ENCODE measurements at places on chromosomes 16 and 17.

DNA sequence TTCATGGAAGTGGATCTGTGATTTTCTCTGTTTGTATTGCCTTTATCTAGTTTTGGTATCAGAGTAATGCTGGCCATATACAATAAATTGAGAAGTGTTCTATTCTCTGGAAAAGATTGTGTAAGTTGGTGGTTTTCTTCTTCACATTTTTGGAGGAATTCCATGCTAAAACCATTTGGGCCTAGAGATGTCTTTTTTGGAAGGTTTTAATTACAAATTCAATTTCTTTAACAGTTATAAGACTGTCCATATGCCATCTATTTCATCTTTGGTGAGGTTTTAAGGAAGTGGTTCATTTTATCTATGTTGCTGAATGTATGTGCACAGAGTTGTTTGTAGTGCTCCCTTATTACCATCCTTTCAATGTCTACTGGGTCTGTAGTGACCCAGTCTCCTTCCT is 46.0 kb downstream of the CACNG1 start:
- no peak for DNase-seq

DNA sequence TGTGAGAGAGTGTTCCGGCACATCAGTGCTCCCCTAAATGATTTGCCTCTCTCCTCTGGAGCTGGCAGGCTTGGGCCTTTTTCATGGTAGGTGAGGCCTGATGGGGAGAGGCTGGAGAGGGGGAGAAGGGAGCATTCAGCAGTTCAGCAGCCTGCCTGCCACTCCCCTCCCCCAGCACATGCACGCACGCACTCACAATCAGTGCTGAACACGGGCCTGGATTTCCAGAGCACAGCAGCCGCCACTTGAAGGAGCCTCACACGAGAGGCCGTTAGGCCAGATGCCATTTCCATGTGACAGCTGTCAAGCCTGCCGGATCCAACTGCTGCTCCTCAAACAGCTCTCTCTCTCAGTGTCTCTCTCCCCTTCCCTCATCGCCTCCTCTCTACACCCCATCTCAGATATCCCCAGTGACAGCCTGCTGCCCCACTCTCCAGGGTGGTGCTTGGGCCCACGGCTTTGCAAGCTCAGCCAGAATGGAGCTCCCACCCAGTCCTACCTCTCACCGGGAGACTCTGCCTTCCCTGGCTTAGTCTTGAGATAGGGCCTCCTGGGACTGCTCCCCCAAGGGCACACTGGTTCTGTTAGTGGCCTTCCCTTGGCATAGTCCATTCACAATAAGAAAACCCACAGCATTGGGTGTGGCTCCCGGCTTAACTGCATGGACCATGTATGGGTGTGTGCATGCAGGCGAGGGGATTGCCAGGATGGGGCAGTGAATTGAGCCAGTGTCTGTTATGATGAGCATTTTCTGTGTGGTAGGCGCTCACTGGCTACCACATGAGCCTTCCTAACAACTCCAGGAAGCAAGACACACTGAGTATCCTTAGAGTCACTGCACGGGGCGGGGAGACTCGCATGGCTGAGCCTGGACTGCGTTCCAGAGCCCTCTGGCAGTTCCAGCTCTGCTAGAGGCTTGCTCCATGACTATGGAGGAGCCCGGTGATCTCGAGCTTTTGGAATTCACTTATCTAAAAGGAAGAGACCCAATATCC is 226.2 kb downstream of the CCDC182 start:
- DNase-seq = no peak

DNA sequence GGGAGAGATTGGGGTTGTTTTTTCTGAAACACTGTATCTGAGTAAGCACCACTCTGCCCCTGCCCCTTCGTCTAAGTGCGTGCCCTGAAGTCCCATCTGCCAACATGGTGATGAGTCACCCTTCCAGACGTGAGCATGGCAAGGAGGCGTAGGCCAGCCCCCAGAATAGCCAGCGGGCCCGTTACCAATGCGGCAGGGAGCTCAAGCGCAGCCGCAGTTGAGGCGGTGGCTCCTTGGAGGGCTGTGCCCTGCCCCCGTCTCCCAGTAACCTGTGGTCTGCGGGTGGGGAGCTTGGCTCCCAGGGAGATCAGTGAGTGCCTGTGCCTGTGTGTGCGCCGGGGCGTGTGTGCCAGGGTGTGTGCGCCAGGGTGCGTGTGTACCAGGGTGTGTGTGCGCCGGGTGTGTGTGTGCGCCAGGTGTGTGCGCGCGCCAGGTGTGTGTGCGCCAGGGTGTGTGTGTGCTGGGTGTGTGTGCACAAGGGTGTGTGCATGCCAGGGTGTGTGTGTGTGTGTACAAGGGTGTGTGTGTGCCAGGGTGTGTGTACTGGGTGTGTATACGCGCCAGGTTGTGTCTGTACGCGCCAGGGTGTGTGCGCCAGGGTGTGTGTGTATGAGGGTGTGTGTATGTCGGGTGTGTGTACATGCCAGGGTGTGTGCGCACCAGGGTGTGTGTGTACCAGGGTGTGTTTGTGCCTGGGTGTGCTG is 98.6 kb upstream of the CHMP6 start:
- peak; percentile 87 for DNase-seq

- DNase-seq = peak; percentile 51
Observed at GRCh38 chr16:2927010-2927646, 15.4 kb downstream of the FLYWCH1 start.

- DNase-seq = peak; percentile 71
Observed at GRCh38 chr17:46194393-46195216, 1.4 kb upstream of the KANSL1 start.

GRCh38 chr16:11494029-11494428 is 92.7 kb downstream of the LITAF start:
- no peak for DNase-seq

GRCh38 chr17:49379926-49380325 is 17.9 kb upstream of the ZNF652 start:
- DNase-seq = no peak

- no peak for DNase-seq
Observed at GRCh38 chr17:32102646-32103186, 39.6 kb upstream of the RHOT1 start.

DNA sequence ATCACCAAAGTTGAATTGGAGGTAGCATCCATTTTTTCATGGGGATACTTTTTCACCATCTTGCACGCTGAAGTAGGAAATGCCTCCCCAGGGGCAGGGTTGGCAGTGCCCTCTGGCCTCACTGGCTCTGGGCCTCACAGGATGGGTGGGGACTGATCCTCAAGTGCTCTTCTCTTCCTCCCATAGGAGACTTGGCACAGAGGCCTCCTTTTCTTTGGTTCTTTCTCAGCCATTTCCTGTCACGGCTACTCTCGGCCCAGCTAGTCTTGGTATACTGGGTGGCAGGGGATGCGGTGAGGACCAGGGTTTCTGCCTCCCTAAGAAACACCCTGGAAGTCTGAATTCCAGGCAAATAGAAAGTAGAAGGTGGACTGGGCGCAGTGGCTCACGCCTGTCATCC is 58.2 kb downstream of the PECAM1 start:
- DNase-seq = no peak

- no peak for DNase-seq
Observed at GRCh38 chr17:38881600-38882191, 11.8 kb downstream of the LASP1 start.

GRCh38 chr16:13099822-13100221 is 198.4 kb downstream of the SHISA9 start:
- no peak for DNase-seq

DNA sequence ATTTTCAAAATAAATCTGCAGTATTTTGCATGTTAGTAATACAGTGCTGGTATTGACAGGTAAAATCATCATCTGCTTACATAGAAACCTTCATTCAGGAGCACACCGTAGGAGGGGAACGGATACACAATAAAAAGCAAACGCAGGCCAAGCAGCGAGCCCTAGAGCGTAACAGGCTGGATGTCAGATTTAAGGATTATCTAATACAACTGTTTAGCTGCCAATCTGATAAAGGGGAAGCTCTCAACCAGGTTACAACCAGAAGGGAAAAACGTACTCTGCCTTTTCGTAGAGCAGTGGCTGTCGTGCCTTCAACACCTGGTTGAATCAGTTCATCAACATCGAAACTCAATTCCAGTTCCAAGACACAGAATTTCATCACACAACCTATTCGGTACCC is 16.4 kb upstream of the CUEDC1 start:
- DNase-seq = no peak

- no peak for DNase-seq
Observed at GRCh38 chr17:44466339-44466738, 36.9 kb downstream of the GPATCH8 start.

DNA sequence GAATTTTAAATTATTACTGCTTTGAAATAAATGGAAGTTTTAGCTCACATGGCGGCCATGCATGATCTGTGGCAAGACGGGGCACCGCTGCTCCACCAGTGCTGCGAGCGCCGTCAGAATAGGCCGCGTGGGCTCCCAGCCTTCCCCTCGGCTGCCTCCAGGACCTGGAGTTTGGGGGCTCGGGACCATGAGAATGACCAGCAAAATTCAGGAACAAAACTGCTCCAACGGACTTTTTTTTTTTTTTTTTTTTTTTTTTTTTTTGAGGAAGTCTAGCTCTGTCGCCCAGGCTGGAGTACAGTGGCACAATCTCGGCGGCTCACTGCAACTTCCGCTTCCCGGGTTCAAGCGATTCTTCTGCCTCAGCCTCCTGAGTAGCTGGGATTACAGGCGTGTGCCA is 38.3 kb upstream of the AKAP1 start:
- no peak for DNase-seq

- peak; percentile 14 for DNase-seq
Observed at GRCh38 chr16:29962344-29962994, 590 bp downstream of the TMEM219 start.

GRCh38 chr16:86700046-86700945 is 121.9 kb downstream of the FOXL1 start:
- DNase-seq = no peak

DNA sequence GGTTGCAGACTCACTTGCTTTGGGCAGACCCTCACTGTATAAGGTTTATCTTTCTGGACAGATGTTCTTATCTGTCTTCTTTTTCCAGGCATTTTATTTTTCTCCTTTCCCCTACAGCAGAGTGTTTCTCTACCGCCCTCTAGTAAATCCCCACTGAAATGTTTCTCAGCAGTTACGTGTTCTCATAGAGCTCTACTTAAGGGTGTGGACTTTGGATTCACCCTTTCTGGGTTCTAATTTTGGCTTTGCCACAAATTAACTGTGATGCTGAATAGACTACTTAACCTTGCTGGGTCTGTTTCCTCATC is 2.0 kb downstream of the ADAT1 start:
- no peak for DNase-seq

DNA sequence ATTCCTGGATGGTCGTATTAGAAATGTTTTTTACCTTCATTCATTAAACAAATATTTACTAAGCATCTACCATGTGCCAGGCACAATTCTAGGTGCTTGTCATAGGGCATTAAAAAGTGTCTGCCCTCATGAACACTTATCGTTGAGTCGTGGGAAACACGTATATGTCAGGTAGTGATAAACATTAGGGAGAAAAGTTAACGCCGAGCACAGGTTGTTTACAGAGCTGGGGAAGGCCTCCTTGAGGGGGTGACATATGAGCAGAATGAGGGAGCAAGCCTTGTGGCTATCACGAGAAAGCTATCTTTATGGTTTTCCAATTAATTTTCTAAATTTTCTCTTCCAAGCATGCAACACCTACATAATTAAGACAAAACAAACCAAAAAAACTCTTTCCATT is 985 bp upstream of the ZNF213 start:
- no peak for DNase-seq

DNA sequence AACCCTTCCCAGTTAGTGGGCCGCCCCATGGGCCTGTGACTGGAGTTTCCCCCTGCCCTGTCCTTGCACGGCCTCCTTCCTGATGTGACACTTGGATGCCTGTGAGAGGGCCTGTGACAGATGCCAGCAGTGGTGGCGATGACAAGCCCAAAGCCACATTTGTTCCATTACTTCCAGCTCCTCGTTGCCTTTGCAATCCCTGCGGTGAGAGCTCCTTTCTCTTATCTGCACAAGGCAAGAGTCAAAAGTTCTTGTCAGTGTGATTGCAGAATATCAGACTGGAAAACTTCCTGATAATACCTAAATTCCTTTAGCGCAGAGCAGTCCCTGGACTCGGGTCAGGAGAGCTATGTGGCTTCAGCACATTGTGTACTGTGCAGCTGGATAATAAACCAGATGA is 54.4 kb upstream of the ARHGAP44 start:
- DNase-seq = no peak

GRCh38 chr16:80015566-80015965 is 415.0 kb upstream of the MAF start:
- no peak for DNase-seq

DNA sequence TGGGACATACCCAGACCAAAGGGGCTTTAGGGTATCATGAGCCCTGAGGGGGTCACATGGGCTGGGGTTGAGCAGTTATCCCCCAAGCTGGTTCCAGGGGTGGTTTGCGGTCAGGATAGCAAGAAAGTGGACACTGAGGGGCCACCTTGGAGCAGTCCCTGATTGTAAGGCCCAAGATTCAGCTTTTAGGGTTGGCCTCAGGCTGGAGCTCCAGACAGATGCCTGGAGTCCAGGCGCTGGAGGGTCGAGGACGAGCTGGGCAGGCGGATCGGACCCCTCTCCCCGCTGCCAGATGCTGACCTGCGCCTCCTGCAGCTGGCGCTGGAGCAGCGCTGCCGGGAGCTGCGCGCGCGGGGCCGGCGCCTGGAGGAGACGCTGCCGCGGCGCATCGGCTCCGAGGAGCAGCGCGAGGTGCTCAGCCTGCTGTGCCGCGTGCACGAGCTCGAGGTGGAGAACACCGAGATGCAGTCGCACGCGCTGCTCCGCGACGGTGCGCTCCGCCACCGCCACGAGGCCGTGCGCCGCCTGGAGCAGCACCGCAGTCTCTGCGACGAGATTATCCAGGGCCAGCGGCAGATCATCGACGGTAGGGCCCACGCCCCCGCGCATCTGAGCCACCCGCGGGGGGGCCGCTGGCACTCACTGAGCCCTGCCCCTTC is 10.0 kb downstream of the BTBD17 start:
- DNase-seq = no peak

DNA sequence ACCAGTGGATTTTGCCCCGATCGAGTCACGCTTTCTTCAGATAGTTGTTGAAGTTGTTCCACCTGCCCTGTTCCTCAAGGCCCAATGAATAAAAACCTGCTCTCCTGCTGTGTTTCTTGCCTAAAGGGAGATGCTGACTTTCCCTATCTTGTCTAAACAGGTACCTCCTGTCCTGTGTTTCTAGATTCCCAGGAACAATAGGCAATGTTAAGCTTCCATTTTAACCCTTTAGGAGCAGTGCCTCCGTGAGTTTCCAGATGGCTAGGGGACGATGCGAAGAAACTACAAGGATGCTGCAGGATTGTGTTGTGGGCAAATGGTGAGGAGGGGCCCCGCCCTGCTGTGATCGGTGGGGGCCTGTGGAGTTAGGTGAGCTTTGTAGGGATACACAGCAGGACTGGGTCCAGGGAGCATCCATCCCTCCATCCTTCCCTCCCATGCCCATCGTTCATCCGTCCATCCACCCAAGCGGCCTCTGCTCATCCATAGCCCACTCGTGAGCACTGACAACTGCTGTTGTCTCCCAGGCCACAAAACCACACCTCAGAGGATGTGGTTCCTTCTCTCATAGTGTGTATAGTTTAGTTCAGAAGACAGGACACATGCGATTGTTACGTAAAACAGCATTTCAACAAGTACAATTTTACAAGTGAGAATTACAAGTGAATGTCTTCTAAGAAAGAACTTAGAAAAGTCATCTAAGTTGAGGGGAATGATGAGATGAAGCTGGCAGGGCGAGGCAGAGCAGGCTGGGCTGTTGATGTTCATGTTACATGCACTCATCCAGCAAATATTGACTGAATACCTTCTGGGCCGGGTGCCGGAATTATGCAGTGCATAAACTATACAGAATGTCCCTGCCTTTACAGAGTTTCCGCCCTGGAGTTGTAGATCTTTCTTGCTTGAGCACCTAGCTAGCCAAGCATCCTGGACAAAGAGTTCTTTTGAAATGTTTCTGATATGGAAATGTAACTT is 5.2 kb downstream of the ARSG start:
- no peak for DNase-seq
